NCI-H460 (cell line): ENCODE measurements at places on chromosomes 7 and 10. TPM values are rescaled to one million over a fixed set of nuclear protein-coding genes. Genes with fewer than 3 reads are reported as not detected.

The TFR2 gene
- total RNA-seq, result 1.4 and 3.8 TPM in 2 replicates

The SLC29A4 gene
- total RNA-seq, result 2.5 TPM in 2 replicates

The SMARCD3 gene
- total RNA-seq, result 39.0 and 43.5 TPM in 2 replicates

The COG5 gene
- 56.3 and 70.0 TPM in 2 replicates for total RNA-seq

The SYCE1 gene
- not detected in 2 replicates for total RNA-seq
